Fibroblast of lung (primary cell): ENCODE measurements at places on chromosomes 16 and 17.

DNA sequence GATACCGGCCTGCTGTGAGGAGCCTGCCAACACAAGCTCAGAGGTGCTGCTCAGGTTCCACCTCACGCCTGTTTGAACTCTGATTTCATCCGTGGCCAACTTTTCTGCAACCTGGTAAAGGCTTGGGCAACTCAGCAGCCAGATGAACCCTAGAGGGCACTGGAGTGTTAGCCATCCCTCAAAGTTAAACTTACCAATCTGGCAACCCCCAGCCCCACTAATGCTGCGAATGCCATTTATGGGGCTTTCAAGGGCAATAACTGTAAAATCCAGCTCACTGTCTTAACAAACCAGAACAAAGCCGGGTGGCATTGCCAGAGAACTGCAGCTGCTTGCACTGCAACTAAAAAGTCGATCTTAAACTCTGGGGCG is 105.5 kb downstream of the AXIN2 start:
- peak; percentile 41 for DNase-seq

DNA sequence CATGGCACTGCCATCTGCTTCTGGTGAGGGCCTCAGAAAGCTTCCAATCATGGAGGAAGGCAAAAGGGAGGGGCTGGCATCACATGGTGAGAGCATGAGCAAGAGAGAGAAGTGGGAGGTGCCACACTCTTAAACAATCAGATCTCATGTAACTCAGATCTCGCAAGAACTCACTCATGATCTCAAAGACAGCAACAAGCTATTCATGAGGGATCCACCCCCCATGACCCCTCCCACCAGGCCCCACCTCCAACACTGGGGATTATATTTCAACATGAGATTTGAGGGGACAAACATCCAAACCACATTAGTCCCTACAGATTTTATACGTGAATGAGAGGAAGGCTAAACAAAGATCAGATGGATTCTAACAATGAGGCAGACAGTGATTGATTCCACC is 8.9 kb upstream of the TMEM132E start:
- no peak for DNase-seq

- no peak for DNase-seq
Measured at GRCh38 chr17:20094777-20095176, 85.6 kb downstream of the SPECC1 start.

DNA sequence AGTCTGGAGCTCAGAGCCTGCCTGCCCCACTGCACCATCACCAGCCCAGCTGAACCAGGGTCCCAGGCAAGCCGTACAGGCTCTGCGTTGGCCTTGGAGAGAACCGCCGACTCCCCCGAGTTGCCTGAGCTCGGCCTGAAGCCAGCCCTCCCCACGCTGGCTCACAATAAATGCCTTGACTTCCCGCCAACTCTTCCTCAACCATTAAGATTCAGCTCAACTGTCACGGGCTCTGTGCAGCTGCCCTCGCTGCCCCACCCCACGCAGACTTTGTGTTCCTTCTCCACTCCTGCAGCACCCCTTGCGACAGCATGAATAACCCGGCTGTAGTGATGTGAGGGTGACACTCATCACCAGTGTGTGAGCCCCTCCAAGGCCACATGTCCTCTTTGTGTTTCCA is 4.8 kb upstream of the QPRT start:
- DNase-seq, result peak; percentile 52

DNA sequence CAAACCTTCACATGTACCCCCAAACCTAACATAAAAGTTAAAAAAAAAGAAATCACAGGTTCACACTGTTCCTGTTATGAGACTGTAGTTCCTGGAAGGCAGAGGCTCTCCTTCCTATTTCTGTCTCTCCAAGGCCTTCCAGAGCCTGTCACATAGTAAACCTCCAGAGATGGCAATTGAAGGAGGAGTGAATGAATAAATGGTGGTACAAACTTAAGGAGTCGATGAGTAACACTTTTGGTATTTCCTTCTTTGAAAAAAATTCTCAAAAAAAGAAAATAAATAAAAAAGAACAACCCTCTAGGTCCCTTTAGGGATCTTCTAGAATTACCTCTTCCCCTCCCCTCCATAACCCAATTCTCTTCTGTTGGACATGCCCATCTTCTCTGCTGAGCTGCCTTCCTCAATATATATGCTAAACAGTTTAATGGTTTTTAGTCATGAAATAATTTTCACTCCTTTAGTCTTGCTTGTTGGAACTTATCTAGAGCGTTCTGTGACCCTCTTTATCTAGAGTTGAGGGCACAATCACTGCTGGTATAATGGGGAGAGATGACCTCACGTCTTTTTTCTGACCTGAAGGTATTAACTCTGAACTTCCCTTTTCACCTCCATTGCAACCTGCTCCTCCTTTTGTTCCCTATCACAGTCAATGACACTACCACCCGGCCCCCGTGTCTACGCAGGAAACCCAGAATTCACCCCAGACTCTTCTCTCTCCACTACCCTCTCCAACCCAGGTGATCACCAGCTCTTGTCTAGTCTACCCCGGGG is 1.7 kb upstream of the TAF15 start:
- DNase-seq, result peak; percentile 70
